Umbilical cord (tissue), 2 donors: ENCODE measurements at places on chromosomes 16 and 17.
A peak's percentile ranks its signal among the peaks of the same experiment; 100 is the strongest.

- DNase-seq = no peak
Observed at GRCh38 chr17:78362671-78363070, 2.8 kb upstream of the SOCS3 start.

DNA sequence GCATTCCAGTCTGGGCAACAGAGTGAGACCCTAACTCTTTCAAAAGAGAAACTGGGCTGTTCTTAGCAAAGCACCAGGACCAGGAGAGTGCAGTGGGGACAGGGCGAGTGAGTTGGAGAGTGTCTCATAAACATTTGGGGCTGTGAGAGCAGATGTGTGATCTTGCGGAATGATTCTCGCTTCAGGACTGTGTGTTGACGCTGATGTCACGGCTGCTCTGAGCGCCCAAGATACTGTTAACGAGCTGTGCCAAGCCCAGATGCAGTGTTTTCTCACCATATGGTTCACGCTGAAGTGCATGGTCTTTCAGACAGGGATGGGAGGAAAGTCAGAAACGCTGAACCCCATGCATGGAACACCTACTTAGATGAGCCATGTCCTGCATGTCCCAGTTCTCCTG lies 438.2 kb downstream of the HS3ST4 start:
- DNase-seq = no peak

GRCh38 chr16:14013145-14013570 lies 58.0 kb upstream of the MRTFB start:
- no peak for DNase-seq

- no peak for DNase-seq
Observed at GRCh38 chr16:70769761-70770160, 31.2 kb downstream of the VAC14 start.

- DNase-seq = no peak
Observed at GRCh38 chr16:82965808-82966207, 339.0 kb downstream of the CDH13 start.

DNA sequence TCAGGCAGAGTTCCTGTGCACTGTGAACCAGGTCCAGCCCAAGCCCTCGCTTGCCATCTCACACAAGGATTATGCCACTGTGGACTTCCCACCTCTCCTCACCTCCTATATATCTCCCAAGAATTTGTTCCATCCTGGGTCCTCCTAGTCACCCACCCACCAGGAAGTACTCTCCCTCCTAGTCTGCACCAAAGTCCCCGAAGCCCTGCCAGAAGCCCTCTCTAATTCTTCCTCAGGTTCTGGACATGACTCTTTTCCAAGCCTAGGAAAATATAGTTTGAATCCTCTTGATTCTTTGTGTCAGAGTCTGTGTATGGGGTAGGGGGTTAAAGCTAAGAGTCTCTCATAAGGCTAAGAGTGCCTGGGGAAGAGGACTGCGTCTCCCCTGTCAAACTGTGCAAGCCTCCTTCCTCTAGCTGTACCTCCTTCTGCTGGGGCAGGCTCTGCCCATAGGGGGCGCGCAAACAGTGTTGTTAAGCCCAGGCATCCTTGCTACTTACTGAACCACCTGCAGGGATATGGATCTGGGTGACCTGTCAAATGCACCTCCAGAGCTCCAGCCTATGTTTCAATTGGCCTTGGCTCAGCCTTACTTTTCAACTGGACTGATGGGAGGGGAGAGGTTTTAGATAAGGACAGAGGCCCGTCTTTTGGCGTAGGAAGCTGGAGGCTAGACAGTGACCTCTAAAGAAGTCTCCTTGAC lies 16.6 kb upstream of the DLX4 start:
- peak; percentile 67 for DNase-seq

DNA sequence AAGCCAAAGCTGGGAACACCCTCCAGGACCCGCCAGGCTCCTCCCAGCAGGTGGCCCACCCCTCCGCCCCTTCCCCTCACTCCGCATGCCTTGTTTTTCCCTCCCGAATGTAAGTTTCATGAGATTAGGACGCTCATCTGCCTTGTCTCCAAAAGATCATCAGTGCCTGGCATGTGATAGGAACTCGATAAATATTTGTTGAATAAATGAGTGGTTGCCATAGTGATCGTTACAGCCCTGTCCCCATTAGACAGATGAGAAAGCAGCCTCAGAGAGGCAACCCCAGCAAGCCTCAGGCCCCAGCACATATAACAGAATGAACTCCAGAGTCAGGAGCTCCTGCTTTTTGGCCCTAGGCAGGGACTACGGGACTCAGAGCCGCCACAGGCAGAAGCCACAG lies 5.0 kb downstream of the CAMKK1 start:
- peak; percentile 30 for DNase-seq

GRCh38 chr17:79625706-79626105 lies 14.9 kb upstream of the RBFOX3 start:
- no peak for DNase-seq

- peak; percentile 77 for DNase-seq
Observed at GRCh38 chr16:8998108-8998507, 34.4 kb upstream of the USP7 start.

DNA sequence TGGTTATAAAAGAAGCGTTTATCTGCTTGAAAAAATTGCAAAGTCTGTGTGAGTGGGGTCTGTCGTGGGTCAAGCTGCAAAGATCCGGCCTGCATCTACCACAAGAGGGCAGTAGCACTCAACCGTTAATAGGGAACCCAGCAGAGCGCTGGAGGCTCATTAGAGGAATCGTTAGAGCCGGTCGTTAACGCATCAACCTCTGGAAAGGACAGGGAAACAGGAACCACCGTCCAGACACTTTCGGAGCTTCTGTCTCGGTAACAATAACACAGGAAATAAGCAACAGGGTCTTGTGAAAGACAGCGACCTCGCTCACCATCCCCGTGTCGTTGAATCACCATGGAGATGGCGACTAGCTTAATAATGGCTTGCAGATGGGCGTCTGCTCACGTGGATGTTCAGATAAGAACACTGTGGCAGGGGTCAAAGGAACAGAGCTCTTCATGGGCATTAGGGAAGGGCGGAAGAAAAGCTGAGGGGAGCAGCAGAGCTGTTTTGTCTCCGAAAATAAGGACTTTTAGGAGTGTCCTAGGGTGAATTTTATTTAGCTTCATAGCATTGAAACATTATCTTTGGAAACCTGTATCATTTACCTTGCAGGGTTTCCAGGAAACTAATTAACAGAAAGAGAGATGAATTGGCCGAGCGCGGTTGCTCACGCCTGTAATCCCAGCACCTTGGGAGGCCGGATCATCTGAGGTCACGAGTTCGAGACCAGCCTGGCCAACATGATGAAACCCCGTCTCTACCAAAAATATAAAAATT lies 11.9 kb upstream of the NSRP1 start:
- DNase-seq = peak; percentile 87

DNA sequence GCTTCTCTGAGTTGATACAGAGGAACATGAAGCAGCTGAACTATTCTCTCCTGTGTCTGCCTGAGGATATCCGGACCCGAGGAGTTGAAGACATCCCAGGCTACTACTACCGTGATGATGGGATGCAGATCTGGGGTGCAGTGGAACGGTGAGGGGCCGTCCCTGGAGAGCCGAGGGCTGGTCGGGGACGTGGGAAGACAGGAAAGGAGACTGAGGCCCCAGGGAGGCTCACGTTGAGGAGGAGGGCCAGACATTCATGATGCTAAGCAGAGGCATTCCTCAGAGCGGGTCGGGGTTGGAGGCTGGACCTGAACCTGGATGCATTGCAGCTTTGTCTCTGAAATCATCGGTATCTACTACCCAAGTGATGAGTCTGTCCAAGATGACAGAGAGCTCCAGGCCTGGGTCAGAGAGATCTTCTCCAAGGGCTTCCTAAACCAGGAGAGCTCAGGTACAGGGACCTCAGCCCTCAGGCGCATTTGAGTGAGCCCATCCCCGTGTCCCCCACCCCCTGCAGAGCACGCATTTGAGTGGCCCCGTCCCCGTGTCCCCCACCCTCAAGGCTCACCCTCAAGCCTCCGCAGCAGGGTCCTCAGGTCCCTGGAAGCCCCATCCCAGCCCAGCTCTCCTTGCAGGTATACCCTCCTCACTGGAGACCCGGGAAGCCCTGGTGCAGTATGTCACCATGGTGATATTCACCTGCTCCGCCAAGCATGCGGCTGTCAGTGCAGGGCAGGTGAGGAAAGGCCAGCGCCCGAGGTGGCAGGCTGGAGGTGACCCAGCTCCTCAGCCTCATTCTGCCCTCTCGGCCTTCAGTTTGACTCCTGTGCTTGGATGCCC lies 8.3 kb downstream of the ALOX15B start:
- DNase-seq = no peak

- no peak for DNase-seq
Observed at GRCh38 chr16:80029761-80030481, 429.4 kb upstream of the MAF start.

GRCh38 chr16:28873543-28874201 lies 4.6 kb upstream of the ATP2A1 start:
- no peak for DNase-seq

DNA sequence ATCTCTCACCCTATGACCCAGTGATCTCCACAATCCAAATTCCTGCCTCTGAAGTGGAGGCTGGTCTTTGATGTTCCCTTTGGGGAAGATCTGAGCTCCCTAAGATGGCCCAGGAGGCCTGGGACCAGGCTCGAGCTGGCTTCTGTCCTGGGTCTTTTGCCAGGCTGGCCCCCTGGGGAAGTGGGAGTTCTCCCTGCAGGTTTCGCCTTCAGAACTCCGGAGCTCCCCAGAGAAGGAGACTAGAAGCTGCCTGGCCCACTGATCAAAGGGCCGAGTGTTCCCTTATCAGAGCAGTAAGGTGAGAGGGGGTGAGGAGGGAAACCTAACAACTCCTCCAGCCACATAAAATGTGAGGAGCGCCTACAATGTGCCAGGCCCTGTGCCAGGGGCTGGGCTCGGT lies 147.1 kb downstream of the IRF8 start:
- no peak for DNase-seq

- DNase-seq = no peak
Observed at GRCh38 chr16:2790631-2791030, 3.3 kb upstream of the PRSS33 start.

GRCh38 chr17:38704606-38705522 lies at the start of gene MLLT6:
Gene MLLT6 (plus strand): TSS chr17:38705273. CDS start chr17:38705633, 360 bp downstream.
- peak; percentile 87 for DNase-seq

GRCh38 chr17:9566067-9566466 lies 9.6 kb downstream of the STX8 start:
- DNase-seq = no peak

DNA sequence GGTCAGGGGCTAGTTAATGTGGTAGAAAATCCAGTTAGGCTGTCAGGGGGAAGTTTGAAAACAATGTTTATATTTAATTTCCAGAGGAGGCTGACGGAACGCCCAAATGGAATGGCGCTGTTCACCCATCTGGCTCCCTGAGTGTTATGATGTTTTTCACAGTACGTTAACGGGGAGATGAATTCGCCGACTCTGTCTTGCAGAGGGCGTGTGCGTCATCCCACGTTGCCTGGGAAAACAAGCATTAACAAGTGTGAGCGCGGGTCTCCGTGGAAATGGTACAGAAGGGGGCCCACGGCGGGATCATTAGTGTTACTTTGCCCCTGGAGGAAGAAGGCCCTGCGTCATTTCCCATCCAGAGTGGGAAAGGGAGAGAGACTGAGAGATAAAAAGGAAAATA lies 29.6 kb downstream of the RGS9 start:
- no peak for DNase-seq

DNA sequence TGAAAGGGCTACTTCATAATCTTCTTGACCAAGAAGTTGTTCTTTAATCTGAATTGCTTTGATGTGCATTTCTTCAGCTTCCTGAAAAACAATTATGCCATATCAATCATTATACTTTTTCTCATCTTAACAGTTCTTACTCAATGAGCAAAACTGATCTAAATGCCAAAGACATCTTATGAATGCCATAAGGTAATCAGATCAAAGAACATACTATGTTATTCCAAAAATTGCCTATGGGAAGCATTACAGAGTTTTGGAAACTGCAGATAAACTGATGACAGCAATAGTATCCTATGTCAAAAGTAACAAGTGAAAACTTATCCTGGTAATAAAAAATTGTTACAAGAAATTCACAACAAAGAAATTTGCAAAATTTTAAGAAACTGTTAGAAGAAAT lies 29.7 kb downstream of the CHCT1 start:
- DNase-seq = no peak

GRCh38 chr16:68458551-68458950 lies 10.2 kb upstream of the SMPD3 start:
- DNase-seq = no peak

GRCh38 chr17:57859601-57860413 lies 10.0 kb upstream of the MRPS23 start:
- DNase-seq = no peak

GRCh38 chr17:68807998-68808772 lies 147.0 kb downstream of the ABCA8 start:
- DNase-seq = no peak

DNA sequence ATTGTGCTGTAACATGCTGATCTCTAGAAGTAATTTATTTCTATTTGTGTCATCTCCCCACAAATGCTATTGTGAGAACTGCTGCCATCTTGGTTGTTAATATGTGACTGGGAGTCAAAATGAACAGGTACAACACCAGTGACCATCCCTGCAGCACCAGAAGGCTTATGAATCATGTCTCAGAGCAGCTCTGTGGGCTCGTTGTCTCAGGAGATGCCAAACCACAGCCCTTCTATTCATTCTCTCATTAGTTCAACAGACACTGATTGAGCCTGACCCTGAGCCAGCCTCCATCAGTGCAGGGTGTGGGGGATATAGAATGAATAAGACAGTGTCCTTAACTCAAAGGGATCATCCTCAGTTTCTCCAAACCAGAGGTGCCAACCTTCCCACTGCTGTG lies 92.5 kb downstream of the UTP18 start:
- no peak for DNase-seq

DNA sequence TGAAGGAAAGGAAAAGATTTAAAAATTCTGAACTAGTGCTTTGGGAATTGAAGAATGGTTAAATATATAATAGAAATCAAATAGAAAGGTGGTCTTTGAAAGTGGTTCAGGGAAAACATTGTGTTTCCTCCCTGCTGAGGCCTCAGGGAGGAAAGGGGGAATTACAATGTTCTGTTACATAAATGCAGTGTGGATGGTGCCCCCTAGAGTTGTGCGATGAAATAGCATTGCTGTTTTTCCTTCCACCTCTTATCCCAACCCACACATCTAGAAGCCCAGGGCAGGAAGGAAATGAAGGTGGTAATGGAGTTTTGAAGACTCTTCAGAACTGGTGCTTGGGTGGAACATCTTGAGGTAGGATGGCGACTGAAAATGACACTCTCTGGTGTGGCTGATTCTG lies 6.4 kb upstream of the TOX3 start:
- no peak for DNase-seq

DNA sequence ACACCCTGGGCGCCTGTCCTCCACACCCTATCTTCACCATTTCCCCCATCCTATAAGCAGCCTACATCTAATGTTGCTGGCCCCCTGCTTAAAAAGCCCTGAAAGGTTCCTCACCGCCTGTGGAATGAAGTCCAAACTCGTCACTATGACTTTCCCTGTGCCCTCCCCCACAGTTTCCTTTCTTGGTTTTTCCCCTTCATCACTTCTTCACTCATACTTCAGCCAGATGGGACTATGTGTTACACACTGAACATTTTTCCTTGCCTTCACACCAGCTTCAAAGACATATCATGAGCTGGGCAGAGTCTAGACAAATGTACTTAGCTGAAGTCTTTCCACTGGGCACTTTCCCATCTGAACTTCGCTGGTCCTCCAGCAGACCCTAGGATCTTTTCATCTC lies 1.5 kb upstream of the MARCHF10 start:
- DNase-seq = no peak

GRCh38 chr17:27038676-27039075 lies 255.2 kb upstream of the WSB1 start:
- DNase-seq = no peak

- no peak for DNase-seq
Observed at GRCh38 chr17:75645889-75646637, 12.8 kb downstream of the SMIM5 start.

GRCh38 chr17:35129154-35129972 lies 7.9 kb downstream of the FNDC8 start:
- DNase-seq = peak; percentile 76
